CD14-positive monocyte (primary cell): ENCODE measurements at places on chromosomes 6 and 20. TPM values are rescaled to one million over a fixed set of nuclear protein-coding genes. Genes with fewer than 3 reads are reported as not detected.

SLC35F1 gene
- polyA plus RNA-seq: not detected

GRCh38 chr6:27840572-27840971, 71.6 kb downstream of the OR2B2 start:
- no peak for DNase-seq

- no peak for DNase-seq
Observed at GRCh38 chr6:155245193-155245592, 18.6 kb upstream of the CLDN20 start.

GRCh38 chr6:157712585-157713295, 110.3 kb upstream of the SNX9 start:
- DNase-seq: no peak

GRCh38 chr20:46545827-46546138, 4.7 kb downstream of the OCSTAMP start:
- DNase-seq: no peak

GNMT gene
- polyA plus RNA-seq: 0.17 TPM

GRCh38 chr6:49698478-49698877, 14.9 kb downstream of the CRISP2 start:
- DNase-seq: no peak

GRCh38 chr6:81309811-81310210, 442.7 kb downstream of the TENT5A start:
- DNase-seq: no peak

CLPSL2 gene
- not detected for polyA plus RNA-seq

DNA sequence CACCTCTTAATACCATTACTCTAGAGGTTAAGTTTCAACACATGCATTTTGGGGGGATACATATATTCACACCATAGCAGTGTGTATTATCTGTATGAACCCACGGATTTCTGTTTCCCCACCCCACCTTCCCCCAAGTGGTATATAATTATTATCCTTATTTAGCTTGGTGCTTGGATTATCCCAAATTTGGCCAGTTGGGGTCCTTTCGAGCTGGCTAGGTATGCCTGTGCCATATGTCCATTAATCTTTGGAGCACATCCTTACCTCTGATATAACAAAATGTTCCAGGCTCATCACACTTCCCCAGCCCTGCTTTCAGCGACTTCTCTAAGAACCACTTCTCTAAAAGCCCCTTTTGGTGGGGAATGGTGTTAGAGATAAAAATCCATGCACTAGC, 118.7 kb upstream of the MLIP start:
- DNase-seq: no peak

- no peak for DNase-seq
Observed at GRCh38 chr6:24554474-24554873, 59.7 kb downstream of the ALDH5A1 start.

DNAH8 gene
- polyA plus RNA-seq: not detected

DNA sequence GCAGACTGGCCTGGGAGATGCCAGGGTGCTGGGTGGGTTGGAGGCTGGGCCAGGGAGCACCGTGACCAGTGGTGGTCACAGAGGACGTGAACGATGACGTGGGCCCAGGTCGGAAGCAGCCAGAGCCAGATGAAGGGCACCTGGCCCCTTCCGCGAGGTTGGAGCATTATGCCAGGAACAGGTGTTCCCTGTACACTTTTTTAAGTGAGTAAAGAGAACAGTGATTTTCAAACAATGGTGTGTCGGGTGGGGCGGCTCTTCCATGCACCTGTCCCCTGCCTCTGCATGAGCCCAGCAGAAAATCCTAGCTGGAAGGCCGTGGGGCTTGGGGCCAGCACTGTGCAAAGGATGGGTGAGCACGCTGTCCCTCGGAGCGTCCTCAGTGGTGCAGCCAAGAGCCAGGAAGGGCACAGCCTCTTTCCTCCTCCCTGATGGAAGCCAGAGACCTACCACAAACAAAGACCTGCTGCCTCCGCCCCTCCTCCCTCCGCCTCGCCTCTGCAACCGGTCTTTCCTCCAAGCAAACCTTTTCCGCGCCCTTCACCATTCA, 350.5 kb downstream of the ZFAND3 start:
- no peak for DNase-seq
